ENCODE measurements at places on chromosomes 5 and 9.

DNA sequence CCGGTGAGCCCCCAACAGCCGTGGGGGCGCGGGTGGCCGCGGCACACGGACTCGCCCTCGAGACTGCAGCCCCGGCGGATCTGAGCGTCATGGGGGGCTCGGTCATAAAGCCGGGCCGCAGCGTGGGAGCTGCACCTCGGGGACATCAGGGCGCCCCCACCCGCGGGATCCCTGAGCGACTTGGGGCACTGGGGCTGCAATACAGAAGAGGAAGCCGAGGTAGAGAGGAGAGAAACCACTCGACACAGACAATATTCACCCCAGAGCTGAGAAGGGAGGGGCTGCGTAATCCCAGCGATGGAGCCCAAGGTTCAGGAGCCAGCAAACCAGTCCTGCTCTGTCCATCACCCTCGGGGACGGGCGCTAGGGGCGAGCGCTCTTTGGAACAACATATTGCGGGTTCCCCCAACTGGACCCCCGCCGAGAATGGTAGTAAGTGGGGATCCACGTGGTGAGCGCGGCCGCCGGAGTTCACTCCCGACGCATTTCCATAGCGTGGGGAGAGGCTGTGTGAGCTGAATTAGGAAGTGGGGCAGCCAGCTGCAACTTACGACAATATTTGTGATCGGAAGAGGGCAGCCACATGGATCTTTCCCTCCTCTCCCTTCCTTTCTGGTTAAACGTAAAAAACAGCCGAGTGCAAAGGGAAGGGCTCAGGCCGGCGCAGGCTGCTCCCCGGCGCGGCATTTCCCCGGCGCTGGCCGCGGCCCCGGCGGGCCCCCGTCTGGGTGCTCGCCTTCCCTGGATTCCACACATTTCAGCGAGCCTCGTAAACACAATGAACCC is 9.9 kb downstream of the PTCH1 start:
- no peak for DNase-seq

DNA sequence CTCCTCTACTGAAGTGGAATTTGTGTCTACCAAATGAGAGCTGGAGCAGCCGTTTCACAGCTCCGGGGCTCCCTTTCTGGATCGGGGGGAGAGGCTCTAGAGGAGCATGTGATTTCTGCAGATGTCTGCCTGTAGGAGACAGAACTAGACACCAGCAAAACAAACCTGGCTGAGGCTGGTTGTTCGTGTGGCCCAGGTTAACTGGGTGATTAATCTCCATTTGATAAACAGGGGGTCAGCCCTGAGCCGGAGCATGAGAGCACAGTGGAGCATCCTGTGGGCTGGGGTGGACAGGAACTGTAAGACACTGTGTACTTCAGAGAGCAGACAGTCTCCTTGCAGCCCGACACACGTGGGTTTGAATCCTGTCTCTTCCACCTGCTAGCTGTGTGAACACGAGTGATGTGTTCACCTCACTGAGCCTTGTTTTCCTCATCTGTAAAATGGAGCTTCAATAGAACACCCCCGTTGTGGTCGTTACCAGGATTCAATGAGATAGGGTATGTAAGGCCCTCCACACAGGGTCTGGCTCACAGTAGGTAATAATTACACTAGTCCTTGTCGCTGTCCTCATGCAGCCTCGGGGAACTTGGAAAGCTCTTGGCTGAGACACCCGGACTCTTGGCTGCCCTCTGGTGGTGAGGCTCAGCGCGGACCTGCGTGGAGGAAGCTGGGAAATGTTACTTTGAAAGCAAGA is 12.9 kb downstream of the CXCL14 start:
- DNase-seq = no peak

- no peak for DNase-seq
Measured at GRCh38 chr9:128640603-128641002, 16.0 kb downstream of the DYNC2I2 start.

GRCh38 chr5:125143011-125143410 is 396.6 kb upstream of the ZNF608 start:
- no peak for DNase-seq

GRCh38 chr5:111582451-111582850 is 70.1 kb upstream of the STARD4 start:
- no peak for DNase-seq

GRCh38 chr5:41796061-41796460 is 74.2 kb downstream of the OXCT1 start:
- DNase-seq = no peak

DNA sequence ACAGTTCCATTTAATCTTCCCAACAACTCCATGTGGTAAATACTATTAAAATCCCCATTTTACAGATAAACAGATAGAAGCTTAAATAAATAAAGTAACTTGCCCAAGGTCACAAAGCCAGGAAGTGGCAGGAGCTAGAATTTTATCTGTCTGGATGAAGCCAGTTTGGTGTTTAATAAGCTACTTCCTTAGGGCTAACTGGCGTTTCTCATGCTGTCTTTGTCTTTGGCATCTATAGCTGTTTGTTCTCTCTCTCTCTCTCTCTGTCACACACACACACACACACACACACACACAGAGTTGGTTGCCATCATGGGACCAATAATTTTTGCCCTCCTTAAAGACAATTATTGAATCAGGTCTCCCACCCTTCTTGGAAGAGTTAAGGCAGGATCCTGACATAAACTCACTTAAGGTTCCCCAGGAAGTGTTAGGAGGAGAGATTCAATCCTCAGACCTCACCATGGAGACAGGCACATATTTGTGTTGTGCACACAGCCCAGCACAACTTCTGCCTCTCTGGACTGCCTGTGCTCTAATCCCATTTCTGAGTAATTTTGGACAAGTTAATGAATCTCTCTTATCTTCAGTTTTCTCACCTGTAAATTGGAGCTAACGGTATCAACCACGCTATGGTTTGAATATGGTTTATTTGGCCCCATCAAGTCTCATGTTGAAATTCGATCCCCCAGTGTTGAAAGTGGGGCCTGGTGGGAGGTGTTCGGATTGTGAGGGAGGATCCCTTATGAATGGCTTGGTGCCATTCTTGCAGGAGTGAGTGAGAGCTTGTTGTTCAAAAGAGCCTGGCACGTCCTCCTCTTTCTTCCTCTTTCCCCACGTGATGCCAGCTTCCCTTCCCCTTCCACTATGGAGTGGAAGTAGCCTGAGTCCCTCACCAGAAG is 8.3 kb upstream of the ADRA1B start:
- no peak for DNase-seq

DNA sequence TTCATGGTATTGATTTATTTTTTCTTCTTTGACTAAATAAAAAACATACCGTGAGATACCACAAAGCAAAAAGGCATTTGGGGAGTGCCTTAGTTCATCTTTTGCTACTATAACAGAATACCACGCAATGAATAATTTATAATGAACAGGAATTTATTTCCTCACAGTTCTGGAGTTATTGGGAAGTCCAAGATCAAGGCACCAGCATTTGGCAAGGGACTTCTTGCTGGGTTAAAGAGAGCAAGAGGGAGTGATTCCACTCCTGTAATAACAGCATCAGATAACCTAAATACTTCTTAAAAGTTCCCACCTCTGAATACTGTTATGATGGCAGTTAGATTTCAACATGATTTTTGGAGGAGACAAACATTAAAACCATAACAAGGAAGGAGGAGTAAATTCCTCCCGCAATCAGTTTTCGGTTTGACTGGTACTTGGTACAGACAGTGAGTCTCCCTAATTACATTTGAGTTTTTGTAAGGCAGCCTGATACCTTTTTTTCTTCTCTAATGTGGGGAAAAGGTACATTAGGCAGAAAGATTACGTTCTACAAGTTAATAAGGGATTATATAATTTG is 8.8 kb upstream of the OMD start:
- no peak for DNase-seq

- DNase-seq = no peak
Measured at GRCh38 chr9:13095056-13095455, 184.4 kb downstream of the MPDZ start.

Data from NCI-H187 (cell line).